ENCODE measurements at places on chromosomes 16 and 17. TPM values are rescaled to one million over a fixed set of nuclear protein-coding genes. Genes with fewer than 3 reads are reported as not detected.

RAB26 gene
- total RNA-seq = 3.0 TPM

MT4 gene
- total RNA-seq = not detected

SDK2 gene
- total RNA-seq = 0.89 TPM

LDHD gene
- 1.8 TPM for total RNA-seq

KLHL11 gene
- total RNA-seq = 32.6 TPM

MMP2 gene
- total RNA-seq = 1,520 TPM

CCL23 gene
- not detected for total RNA-seq

HOXB9 gene
- 0.30 TPM for total RNA-seq

CES5A gene
- total RNA-seq = not detected

SLFN14 gene
- total RNA-seq = not detected

CPHXL2 gene
- not detected for total RNA-seq

SPPL2C gene
- total RNA-seq = not detected

OTOP3 gene
- not detected for total RNA-seq

RAMP2 gene
- not detected for total RNA-seq

KAT8 gene
- total RNA-seq = 32.1 TPM

KRTAP3-1 gene
- not detected for total RNA-seq

PSME3 gene
- total RNA-seq = 63.0 TPM

DLG4 gene
- total RNA-seq = 39.5 TPM

SPATA33 gene
- 5.0 TPM for total RNA-seq

FBXO39 gene
- 0.14 TPM for total RNA-seq

FOXL1 gene
- 1.8 TPM for total RNA-seq

MPV17L gene
- total RNA-seq = 0.23 TPM

ADAD2 gene
- not detected for total RNA-seq

KRT17 gene
- 2.8 TPM for total RNA-seq

MILR1 gene
- 6.2 TPM for total RNA-seq

SPN gene
- total RNA-seq = not detected

TBC1D28 gene
- not detected for total RNA-seq

ITGAD gene
- not detected for total RNA-seq
